MCF 10A (cell line): ENCODE measurements at places on chromosomes 1 and 21. TPM values are rescaled to one million over a fixed set of nuclear protein-coding genes. Genes with fewer than 3 reads are reported as not detected.
A peak's percentile ranks its signal among the peaks of the same experiment; 100 is the strongest.

OVAAL gene
- not detected in 2 replicates for total RNA-seq

LEPR gene
- 12.2 and 16.6 TPM in 2 replicates for total RNA-seq

GRCh38 chr1:114009393-114009792 lies 30.1 kb downstream of the OLFML3 start:
- peak; percentile 40 for DNase-seq

DNA sequence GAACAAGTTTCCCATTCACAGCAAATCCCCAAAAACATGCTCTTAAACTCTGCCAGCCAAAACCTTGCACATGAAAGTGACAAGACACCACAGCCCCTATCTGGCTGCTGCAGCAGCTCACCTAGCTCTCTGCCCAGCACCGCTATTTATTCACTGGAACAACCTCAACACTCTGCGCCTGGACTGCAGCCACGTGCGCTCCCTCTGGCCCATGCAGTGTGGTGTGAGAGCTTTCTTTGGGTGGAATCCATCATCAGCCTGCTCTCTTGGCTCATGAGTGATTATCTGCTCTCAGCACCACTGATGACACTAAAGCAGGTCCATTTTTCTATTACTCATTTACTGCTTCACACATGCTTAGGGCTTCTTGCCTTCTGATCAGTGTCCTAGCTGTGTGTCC lies 11.4 kb downstream of the KCNJ6 start:
- DNase-seq: no peak

- DNase-seq: peak; percentile 5
Observed at GRCh38 chr1:94362466-94363058, 55.6 kb upstream of the ABCD3 start.

CHI3L2 gene
- 1.4 and 2.1 TPM in 2 replicates for total RNA-seq

GRCh38 chr1:81340239-81340638 lies 460.5 kb upstream of the ADGRL2 start:
- DNase-seq: no peak

- no peak for DNase-seq
Observed at GRCh38 chr1:224251741-224252146, 68.7 kb downstream of the DEGS1 start.

- DNase-seq: no peak
Observed at GRCh38 chr1:112520166-112520565, 11.4 kb downstream of the WNT2B start.

- DNase-seq: no peak
Observed at GRCh38 chr1:207781312-207781711, 29.5 kb downstream of the CD46 start.

GRCh38 chr1:197991594-197991993 lies 74.4 kb downstream of the LHX9 start:
- no peak for DNase-seq

DNA sequence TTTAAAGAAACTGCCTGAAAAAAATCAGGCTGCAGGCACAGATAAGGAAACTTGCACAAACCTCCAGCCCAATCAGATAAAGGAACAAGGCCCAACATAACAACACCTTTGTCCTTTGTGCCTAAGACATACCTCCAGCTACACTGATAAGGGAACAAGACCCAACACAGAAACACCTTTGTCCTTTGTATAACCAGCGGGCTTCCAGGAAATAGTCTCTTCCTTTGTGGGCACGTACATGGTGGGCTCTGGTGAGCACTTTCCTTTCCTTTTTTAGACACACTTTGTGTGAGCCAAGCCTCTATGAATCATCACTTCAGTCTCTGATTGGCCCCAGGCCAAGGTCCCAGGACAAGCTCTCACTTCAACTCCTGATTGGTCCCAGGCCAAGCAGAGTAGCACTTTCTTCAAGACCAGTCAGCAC lies 23.6 kb downstream of the ZNF670 start:
- DNase-seq: peak; percentile 69

- no peak for DNase-seq
Observed at GRCh38 chr1:17540255-17541001, 930 bp downstream of the ARHGEF10L start.

DNA sequence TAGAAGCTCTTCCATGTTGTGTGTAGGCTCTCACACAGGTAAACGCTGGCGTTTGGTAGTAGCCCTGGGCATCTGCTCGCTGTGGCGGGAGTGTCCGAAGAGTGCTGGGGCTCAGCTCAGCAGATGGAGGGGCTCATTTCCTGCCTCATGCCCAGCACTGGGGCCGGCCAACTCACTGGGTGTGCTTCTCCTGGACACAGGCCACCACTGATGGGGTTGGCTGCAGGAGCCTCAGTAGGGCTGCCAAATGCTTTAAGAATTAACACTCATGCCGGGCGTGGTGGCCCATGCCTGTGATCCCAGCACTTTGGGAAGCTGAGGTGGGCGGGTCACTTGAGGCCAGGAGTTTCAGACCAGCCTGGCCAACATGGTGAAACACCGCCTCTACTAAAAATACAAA lies 20.9 kb downstream of the UQCRHL start:
- DNase-seq: peak; percentile 68

- no peak for DNase-seq
Observed at GRCh38 chr21:32750405-32750804, 21.1 kb downstream of the PAXBP1 start.
